ENCODE measurements at places on chromosomes 2 and 18.

DNA sequence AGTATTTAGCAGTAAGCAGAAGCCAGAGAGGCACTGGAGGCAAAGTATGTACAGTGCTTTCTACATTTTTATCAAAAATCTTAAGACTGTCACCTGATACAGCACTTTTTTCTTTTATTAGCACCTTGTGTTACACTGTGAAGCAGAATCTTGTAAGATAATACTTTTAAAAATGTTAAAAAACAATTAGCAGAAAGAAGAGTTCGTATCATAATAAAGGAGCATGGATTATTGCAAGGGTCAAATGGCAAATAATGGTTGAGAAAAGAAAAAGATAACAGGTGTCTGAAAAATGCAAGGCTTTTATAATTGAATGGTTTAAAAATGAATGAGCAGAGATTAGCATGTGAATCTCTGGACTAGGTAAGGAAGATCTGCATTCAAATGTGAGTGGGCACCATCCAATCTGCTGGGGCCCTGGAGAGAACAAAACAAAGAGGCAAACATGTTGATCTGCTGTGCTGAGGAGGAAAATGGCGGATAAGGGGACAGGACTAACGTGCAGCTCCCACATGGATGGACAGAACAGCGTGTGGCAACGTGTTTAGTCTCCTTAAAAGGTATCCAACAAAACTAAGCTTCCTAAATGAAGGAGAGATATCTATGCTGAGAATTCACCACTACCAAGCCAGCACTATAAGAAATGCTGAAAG lies 9.5 kb downstream of the CEBPZOS start:
- no peak for DNase-seq

- no peak for DNase-seq
Observed at GRCh38 chr2:43207553-43208300, 18.7 kb downstream of the ZFP36L2 start.

GRCh38 chr2:96665083-96665569 lies 22.6 kb downstream of the FER1L5 start:
- DNase-seq: no peak

GRCh38 chr2:125560855-125561254 lies 1095.1 kb upstream of the GYPC start:
- DNase-seq: no peak

GRCh38 chr2:106205488-106205887 lies 11.4 kb upstream of the UXS1 start:
- DNase-seq: no peak

DNA sequence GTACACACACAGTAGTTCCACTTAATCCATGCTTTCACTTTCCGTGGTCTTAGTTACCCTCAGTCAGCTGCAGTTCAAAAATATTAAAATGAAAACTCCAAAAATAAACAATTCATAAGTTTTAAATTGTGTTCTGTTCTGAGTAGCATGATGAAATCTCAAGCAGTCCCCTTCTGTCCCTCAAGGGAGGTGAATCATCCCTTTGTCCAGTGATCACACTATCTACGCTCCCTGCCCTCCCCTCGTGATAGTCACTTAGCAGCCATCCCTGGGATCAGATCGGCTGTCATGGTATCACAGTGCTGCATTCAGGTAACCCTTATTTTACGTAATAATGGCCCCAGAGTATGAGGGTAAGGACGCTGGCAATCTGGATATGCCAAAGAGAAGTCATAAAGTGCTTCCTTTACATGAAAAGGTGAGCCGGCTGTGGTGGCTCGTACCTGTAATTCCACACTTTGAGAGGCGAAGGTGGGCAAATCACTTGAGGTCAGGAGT lies 5.8 kb upstream of the RTN4 start:
- no peak for DNase-seq

Measured in GM12892 (cell line).